Right forelimb (tissue), 1 donor: ENCODE measurements at places on chromosomes 7 and 10.
A peak's percentile ranks its signal among the peaks of the same experiment; 100 is the strongest.

DNA sequence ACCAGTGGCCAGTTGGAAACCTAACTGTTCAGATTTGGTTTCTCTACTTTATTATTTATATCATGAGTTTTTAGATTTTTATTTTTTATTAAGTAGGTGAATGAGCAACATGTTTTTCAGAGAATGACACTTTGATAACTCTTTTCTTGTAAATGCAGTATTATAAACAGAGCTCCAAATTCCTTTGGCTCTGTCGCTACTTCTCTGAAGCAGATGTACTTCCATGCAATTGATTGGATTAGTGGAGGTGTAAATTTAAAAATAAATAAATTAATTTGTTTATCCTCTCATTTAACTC lies 34.3 kb upstream of the ICA1 start:
- DNase-seq = no peak

GRCh38 chr7:106901828-106902441 lies 36.9 kb downstream of the PIK3CG start:
- DNase-seq = no peak

DNA sequence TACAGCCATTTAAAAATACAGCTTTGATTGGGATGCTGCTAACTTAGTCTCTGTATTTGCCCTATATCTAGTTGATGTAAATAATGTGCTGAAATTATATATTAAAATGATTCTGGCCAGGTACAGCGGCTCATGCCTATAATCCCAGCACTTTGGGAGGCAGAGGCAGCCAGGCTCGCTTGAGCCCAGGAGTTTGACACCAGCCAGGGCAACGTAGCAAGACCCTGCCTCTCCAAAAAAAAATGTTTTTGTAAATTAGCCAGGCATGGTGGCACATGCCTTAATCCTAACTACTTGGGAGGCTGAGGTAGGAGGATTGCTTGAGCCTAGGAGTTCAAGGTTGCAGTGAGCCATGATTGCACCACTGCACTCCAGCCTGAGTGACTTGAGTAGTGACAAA lies 143.8 kb upstream of the CELF2 start:
- no peak for DNase-seq

GRCh38 chr10:73875139-73875475 lies 752 bp upstream of the CAMK2G start:
- DNase-seq = no peak

DNA sequence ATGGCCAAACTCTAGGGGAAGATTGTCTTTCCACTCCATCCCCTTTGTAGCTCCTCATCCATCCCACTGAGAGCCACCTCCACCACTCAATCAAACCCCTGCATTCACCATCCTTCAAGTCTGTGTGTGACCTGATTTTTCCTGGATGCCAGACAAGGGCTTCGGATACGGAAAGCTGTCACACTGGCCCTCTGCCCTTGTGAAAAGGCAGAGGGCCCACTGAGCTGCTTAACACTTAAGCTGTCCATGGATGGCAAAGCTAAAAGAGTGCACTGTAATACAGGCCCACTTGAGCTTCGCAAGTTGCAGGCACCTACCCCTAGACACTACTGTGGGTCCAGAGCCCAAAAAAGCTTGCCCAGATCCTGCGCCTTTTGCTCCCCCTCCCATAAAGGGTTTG lies 237.2 kb downstream of the MAGI2 start:
- no peak for DNase-seq

GRCh38 chr10:74322141-74322540 lies 171.1 kb downstream of the ADK start:
- no peak for DNase-seq

- no peak for DNase-seq
Observed at GRCh38 chr7:141475679-141476078, 75.5 kb upstream of the AGK start.

DNA sequence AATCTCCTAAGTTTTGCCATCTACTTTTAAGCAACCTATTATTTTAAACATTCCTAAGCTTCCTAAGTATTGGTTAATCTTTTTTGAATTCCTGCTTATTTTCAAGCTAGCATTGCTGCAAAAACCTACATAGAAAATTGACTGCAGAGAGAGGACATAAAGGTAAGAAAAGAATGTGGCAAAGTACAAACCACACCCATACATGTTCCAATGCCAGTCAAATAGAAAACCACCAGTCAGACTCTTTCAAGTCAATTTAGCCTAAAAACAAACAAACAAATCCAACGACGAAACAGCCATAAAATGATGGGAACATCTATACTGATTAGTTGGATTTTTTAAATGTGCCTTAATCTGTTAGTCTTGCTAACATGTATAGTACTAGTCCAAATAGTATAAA lies 804.8 kb downstream of the GRM8 start:
- DNase-seq = no peak

DNA sequence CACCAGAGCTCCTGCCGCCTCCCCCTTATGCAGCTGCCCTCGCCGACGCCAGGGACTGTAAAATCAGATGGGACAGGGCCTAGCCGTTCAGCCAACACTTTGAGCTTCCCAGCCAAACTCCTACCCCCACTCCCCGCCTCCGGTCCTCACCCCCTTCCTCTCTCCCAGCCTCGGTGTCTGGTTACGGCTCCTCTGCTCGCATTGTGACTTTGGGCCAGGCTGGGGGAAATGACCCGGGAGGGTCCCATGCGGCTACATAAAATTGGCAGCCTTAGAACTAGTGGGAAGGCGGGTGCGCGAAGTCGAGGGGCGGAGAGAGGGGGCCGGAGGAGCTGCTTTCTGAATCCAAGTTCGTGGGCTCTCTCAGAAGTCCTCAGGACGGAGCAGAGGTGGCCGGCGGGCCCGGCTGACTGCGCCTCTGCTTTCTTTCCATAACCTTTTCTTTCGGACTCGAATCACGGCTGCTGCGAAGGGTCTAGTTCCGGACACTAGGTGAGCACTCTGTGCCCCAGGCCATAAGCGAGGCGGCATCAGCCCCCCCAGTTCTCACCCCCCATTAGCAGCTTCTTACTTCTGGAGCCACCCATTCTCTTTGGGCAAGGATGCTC lies at the start of gene KAZALD1:
KAZALD1 (plus strand) TSS at position 366 of the 608 bp plus-strand sequence. CDS start 604 bp downstream, outside the sequence.
- DNase-seq = peak; percentile 93

- DNase-seq = no peak
Observed at GRCh38 chr7:112707655-112708054, 82.5 kb downstream of the TMEM168 start.

DNA sequence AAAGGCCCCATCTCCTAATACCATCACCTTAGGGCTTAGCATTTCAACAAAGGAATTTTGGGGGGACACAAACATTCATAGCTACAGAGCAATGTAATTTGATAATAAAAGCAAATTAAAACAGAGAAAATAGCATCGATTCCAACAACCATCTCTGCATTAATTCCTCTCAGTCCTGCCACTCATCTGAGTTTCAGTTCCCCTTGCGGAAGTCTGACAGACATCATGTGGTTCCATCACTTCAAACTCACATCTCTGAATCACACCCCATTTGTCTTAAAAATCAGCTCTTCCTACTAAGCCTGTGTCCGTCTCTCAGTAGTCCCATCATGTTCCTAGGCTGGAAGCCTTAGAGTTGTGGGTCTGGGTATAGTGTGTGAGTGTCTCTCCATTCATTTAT lies 3.6 kb downstream of the ADCK2 start:
- DNase-seq = no peak

GRCh38 chr10:660413-660969 lies 29.0 kb downstream of the DIP2C start:
- DNase-seq = no peak

- DNase-seq = no peak
Observed at GRCh38 chr7:88203401-88203800, 16.4 kb downstream of the SRI start.

DNA sequence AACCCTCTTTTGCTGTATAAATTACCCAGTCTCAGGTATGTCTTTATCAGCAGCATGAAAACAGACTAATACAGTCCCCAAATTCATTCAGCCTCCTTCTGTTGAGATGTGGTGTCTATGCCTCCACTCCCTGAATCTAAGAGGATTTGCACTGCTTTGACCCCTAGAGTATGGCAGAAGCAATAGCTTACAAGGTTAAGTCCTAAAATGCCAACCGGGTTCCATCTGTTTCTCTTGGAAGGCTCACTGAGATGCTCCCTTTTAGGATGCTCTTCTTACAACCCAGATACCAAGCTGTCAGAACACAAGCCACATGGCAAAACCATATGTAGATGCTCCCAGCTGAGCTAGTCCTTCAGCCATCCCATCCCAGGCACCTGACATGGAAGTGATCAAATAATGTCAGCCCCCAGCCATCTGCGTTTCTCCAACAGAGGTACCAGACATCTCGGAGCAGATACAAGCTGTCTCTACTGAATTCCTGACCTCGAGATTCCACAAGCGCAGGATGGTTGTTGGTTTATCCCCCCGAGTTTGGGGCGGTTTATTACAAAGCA lies 20.2 kb downstream of the CALN1 start:
- DNase-seq = no peak

DNA sequence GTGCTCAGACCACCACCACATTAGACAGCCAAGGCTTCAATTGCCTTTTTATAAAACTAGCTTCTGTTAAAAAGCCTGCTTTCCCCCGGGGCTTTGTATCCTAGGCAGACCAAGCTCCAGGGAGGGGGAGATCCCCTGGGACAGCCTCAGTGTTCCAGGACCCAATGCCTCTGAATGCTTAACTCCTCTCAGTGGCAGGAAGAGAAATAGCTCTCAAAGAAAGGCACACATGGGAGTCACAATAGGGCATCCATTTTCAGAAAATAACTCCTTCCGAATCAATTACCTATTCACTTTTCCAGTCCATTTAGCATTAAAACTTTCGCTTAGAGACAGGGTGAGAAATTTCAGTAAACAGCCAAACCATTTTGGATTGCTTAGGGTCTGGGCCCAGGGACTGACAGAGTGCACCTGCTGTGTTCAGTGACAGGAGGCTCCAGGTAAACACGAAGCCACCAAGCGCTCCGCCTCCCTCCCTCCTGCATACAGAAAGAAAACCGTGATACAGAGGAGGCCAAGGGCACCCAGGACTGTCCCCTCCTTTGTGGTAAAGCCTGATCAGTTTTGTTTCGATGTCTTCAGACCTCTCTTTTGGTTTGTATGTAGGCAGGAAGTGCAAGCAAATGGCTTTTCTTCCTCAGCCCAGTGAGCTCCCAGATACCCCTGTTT lies 599.7 kb downstream of the KCNMA1 start:
- DNase-seq = no peak

DNA sequence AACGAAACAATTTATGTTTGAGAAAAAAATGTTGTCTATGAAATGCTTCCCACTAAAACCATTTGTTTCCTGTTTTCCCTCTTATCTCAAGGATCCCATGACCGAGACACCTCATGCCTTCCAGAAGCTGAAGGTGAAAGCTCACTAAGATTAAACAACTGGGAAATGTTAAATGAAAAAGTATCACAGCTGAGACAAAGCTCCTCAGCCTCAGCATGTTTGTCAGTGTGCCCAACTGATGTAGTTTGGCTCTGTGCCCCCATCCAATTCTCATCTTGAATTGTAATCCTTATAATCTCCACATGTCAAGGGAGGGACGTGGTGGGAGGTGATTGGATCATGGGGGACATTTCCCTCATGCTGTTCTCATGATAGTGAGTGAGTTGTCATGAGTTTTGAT lies 327.3 kb downstream of the HTR7 start:
- no peak for DNase-seq

DNA sequence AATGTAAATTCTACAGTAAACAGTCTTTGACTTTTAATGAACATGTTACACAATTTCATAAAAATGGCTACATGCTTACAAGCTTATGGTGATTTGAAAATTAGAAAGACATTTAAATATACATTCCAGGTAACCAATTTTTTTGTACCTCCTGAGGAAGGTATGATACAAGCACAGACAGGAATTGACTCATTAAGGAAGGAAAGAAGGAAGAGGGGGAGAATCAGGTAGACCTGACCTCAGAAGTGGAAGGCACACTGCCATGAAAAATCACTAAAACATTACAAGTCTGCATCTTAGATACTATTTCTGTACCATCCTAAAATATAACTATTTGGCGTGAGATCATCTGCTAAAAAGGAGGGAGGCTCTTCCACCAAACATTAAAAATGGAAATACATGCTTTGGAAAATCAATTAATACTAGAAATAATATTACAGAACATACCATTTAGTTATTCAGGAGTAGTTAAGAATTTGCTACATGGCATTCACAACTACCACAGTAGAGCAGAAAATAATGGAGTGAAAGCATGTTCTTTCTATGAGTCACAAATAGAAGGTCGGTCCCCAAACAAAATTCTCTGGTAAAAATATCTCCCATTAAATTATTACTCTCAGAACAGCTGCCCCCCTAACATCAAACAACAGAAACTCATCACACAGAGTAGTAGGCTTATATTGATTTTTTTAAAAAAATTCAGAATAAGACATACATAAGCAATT lies 15.2 kb downstream of the RAB11FIP2 start:
- DNase-seq = no peak

DNA sequence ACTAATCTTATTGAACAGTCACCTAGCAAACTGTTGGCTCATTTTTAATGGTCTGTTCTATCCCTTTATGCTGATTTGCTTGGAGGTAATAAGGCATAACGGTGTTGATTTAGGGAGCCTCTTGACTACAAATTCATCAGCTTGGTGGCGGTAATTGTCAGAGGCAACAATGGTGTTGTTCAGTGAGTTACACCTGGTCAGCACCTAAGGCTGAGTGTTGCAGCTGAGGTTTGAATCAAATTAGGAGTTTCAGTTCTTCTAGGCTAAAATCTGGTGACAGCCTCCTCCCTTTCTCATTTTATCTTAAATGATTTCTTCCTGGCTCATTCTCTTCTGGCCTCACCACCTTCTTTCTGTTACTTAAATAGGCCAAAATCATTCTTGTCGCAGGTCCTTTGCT lies 42.3 kb upstream of the SP8 start:
- no peak for DNase-seq

- DNase-seq = no peak
Observed at GRCh38 chr7:64887756-64888508, 15.1 kb upstream of the ZNF273 start.

- DNase-seq = no peak
Observed at GRCh38 chr7:25260862-25261494, 32.7 kb upstream of the NPVF start.

DNA sequence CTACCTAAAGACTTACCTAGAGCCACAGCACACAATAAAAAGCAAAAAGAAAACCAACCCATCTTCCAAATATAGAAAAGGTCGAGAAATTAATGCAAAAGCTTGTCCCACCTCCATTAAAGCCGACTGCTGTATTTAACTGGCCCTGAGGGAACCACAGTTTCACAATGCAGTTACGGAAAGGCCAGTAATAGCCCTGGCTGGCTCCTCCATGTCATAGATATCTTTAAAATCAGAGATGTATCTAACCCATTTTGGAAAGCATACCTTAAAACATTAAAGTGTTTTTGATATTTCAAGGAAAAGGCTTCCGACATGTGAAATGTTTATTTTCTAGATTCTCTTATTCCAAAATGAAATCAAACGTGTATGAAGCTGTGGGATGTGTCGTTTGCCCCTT lies 23.0 kb downstream of the HDAC9 start:
- DNase-seq = no peak

DNA sequence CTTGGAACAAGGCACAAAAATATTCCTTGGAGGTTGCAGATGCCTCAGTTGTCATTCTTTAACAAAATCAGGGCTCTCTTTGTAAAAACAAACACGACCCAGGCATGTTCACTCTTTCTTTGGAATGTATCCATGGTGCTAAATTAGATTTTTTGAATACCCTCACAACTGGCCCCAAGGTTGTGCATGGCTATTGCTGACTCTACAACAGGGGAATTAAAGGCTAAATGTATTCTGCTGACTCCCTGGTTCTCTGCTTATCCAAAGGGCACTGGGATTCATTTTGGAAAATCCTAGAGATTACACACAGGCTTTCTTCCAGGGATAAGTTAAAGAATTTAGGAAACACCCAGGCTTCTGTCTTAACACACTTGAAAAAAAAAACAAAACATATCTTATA lies 332.5 kb downstream of the WDR11 start:
- no peak for DNase-seq
